ENCODE measurements at places on chromosomes 4 and X. TPM values are rescaled to one million over a fixed set of nuclear protein-coding genes. Genes with fewer than 3 reads are reported as not detected.

Gene CFP
- total RNA-seq, result 2.4 TPM

Gene FGF16
- total RNA-seq, result not detected

Gene PROM1
- 0.35 TPM for total RNA-seq

Gene MAGEA9B
- not detected for total RNA-seq

Gene PTCHD1
- not detected for total RNA-seq

Gene AVPR2
- total RNA-seq, result not detected

Gene MAGEB10
- not detected for total RNA-seq

Gene SMIM43
- not detected for total RNA-seq

Gene HPGD
- total RNA-seq, result 2.5 TPM

Gene HSFX2
- total RNA-seq, result not detected

Gene TMEM47
- not detected for total RNA-seq

GRCh38 chrX:123581586-123581985 is 151.3 kb downstream of the THOC2 start:
- no peak overlapping the region for H3K27ac ChIP-seq
- no peak for DNase-seq
- no peaks in the 10 kb centered on the region for H3K27me3 ChIP-seq
- H3K4me1 ChIP-seq, result no peaks in the 10 kb centered on the region
- H3K36me3 ChIP-seq, result no peaks in the 10 kb centered on the region
- H3K4me3 ChIP-seq, result no peak overlapping the region

- no peaks in the 10 kb centered on the region for H3K27me3 ChIP-seq
- H3K4me1 ChIP-seq, result peaks cover 39% of the 10 kb centered on the region
- no peak for DNase-seq
Measured at GRCh38 chr4:81459228-81459627, 12.5 kb downstream of the RASGEF1B start.

DNA sequence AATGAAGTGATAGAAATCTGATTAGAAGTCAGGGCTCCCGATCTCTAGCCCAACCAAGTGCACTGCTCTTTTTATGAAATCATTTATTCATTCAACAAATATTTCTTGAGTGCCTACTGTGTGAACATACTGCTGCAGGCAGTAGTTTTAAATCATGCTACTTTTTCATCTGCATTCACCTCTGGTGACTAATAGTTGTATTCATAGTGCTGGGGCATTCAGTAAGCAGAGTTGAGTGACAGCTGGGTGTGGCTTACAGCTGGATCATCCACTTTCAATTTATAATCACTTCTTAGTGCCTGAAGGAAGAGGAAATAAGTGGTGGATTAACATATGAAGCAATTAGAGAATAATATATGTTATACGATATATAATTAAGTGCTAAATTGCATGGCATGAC is 94.1 kb upstream of the HPRT1 start:
- H3K4me3 ChIP-seq, result no peak overlapping the region
- H3K27me3 ChIP-seq, result no peaks in the 10 kb centered on the region
- H3K27ac ChIP-seq, result no peak overlapping the region
- H3K36me3 ChIP-seq, result no peaks in the 10 kb centered on the region

GRCh38 chrX:53442322-53442631 is 8.1 kb upstream of the HSD17B10 start:
- H3K36me3 ChIP-seq, result no peaks in the 10 kb centered on the region
- peaks cover 5% of the 10 kb centered on the region for H3K27me3 ChIP-seq
- no peak for DNase-seq
- no peak overlapping the region for H3K27ac ChIP-seq

DNA sequence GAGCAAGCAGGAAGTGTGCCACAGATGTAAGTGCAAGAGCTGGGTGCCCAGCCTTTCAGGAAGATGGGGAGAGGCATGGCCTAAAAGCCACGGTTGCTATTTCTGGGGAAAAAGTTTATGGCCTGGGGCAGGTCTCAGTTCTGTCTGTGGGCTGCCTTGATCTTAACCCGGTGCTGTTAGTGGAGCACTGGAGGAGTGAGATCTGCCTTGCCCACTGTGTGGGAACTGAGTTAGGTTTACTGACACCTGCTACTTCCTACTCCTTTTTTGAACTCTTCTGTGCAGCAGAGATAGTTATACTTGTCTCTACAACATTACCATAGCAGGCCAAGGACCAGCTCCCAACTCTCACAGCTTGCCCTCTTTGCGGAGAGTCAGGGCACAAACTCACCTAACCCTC is 76.5 kb downstream of the ITM2A start:
- DNase-seq, result no peak
- H3K27ac ChIP-seq, result no peak overlapping the region
- no peak overlapping the region for H3K4me3 ChIP-seq
- no peaks in the 10 kb centered on the region for H3K36me3 ChIP-seq
- H3K27me3 ChIP-seq, result no peaks in the 10 kb centered on the region
- H3K4me1 ChIP-seq, result peaks cover 42% of the 10 kb centered on the region

DNA sequence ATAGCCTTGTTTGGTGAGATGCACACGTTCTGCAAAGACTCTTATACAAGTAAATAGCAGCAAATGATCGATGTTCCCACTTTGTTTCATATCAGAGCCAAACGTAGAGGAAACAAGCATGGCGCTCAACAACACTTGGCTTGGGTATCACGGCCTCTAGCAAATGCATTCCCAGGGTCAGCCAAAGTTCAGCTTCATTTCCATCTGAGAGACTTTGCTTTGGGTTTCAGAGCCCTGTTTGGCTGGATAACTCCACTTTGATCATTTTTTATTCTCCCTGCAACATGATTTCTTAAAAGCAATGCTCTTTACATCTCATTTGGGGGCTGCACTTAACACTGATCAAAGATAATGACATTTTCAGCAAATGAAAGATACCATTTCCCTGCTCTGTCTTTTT is 199.2 kb upstream of the FAM9B start:
- no peak for DNase-seq
- no peaks in the 10 kb centered on the region for H3K27me3 ChIP-seq
- no peak overlapping the region for H3K27ac ChIP-seq
- no peaks in the 10 kb centered on the region for H3K36me3 ChIP-seq
- H3K4me3 ChIP-seq, result no peak overlapping the region

DNA sequence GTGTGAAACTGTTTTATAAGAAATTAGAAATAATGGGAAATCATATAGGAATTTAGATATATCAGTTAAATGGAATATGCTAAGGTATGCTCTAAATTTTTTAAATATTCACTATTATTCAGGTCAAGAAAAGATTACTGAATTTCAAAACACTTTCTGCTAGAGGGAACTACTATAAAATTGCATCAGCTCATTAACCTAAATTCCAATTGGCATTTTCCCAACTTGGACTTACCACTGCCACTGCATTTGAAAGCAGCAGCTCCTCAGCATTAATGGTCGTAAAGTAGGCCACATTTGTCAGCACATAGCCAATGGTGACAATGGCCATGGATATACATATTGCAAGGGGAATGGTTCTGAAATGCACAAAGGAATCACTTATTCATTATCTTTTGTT is 57.3 kb downstream of the SLC7A11 start:
- H3K27me3 ChIP-seq, result peaks cover 2% of the 10 kb centered on the region
- no peaks in the 10 kb centered on the region for H3K4me1 ChIP-seq
- DNase-seq, result no peak
- no peaks in the 10 kb centered on the region for H3K36me3 ChIP-seq
- no peak overlapping the region for H3K4me3 ChIP-seq
- H3K27ac ChIP-seq, result no peak overlapping the region

DNA sequence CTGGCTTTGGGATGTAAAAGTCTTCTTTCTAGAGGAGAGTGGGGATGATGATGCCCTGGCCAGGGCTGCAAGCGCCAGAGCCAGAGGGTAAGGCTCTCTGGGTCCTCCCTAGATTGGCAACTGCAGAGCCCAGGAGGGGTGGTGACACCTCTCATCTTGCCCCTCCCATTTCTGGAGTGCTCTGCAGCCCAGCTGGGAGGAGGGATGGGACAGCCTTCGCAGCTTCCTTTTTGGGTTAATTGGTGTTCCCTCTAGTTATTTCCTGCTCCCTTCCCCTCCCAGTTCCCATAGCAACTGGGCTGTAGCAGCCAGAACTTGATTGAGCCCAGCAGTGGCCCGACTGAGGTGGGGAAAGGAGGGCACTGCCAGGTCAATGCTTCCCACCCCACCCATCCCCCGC is 19.2 kb downstream of the NALF2 start:
- DNase-seq, result no peak
- H3K4me1 ChIP-seq, result no peaks in the 10 kb centered on the region
- peaks cover 15% of the 10 kb centered on the region for H3K27me3 ChIP-seq
- no peak overlapping the region for H3K27ac ChIP-seq
- no peaks in the 10 kb centered on the region for H3K36me3 ChIP-seq
- no peak overlapping the region for H3K4me3 ChIP-seq

GRCh38 chrX:13827298-13828090 is 10.6 kb upstream of the GPM6B start:
- DNase-seq, result no peak
- no peaks in the 10 kb centered on the region for H3K4me1 ChIP-seq
- H3K27me3 ChIP-seq, result peaks cover 2% of the 10 kb centered on the region
- H3K27ac ChIP-seq, result no peak overlapping the region

- no peaks in the 10 kb centered on the region for H3K36me3 ChIP-seq
- H3K4me1 ChIP-seq, result no peaks in the 10 kb centered on the region
- no peak for DNase-seq
- no peak overlapping the region for H3K4me3 ChIP-seq
- no peaks in the 10 kb centered on the region for H3K27me3 ChIP-seq
Measured at GRCh38 chr4:91345632-91346031, 958.1 kb upstream of the GRID2 start.

GRCh38 chrX:22313766-22314165 is 41.1 kb downstream of the CBLL2 start:
- no peaks in the 10 kb centered on the region for H3K36me3 ChIP-seq
- H3K4me3 ChIP-seq, result no peak overlapping the region
- no peak overlapping the region for H3K27ac ChIP-seq

GRCh38 chrX:109283870-109284269 is 198.0 kb downstream of the GUCY2F start:
- H3K4me1 ChIP-seq, result no peaks in the 10 kb centered on the region
- no peaks in the 10 kb centered on the region for H3K36me3 ChIP-seq
- no peak overlapping the region for H3K4me3 ChIP-seq
- no peak overlapping the region for H3K27ac ChIP-seq
- DNase-seq, result no peak

DNA sequence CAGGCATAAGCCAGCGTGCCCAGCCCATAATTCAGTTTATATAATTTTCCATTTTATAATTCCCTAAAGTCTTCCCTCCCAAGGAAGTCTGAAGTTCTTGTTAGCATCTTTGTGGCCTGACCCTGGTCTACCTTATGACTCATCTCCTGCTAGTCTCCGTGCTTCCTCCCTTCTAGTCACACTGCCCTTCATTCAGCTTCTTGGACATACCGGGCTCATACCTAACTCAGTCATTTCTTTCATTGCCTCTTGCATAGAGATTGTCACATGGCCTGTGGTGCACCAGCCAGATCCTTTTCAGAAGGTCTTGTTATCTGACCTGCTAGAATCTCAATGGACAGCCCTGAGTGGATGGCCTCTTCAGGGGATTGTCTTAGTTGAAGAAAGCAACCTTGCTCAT is 22.8 kb upstream of the MAML3 start:
- no peak overlapping the region for H3K27ac ChIP-seq
- no peak for DNase-seq
- H3K36me3 ChIP-seq, result no peaks in the 10 kb centered on the region
- peaks cover 3% of the 10 kb centered on the region for H3K4me1 ChIP-seq
